NCI-H2029 (cell line): ENCODE measurements at places on chromosomes 1 and 21.

DNA sequence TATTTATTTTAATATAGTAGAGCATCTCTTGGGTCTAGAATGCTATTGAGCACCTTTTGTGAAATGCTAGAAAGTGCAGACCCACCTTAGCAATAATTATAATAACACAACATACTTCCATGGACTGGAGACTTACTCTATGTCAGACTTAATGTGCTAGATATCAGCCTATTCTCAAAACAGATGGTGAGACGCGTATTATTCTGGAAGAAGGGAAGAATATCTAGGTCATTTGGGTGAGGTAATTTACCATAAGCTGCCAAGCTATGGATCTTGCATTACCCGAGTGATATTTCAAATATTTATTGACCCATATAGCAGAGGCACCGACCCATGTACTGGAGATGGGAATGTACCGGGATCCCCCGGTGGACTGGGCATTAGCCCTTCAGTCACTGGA is 20.6 kb upstream of the IFNLR1 start:
- no peak for DNase-seq

DNA sequence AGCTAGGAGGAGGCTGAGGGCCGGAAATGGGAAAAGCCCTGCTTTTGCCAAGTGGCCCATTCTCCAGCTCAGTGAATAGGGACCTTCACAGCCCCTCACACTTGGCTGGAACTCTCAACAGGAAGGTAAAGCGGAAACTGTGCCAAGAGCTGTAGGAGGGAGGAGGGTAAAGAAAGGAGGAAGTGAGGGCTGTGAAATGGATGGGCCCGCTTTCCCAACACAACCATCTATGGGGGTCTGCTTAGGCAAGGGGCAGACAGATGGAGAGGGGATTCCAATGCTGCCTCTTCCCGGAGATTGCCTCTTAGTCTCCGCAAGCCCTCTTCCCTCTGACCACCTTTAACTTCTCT is 5.2 kb downstream of the INKA2 start:
- DNase-seq = no peak

DNA sequence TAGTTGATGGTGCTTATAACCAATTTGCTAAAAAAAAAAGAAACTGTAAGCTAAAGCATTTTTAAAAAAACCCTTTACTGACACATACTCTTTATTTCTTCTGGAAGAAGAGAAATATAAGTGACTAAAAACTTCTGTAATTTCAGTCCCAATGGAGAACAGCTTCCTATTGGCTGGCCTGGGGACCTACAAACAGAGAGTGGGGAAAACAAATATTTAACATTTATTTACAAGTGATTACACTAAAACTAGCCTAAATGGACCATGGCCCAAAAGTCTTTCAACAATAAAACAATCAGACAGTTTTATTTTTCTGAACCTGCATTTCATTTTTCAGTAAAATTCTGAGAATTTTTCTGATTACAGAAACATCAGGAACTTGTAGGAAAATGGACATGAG is 15.2 kb downstream of the TARBP1 start:
- DNase-seq = no peak

DNA sequence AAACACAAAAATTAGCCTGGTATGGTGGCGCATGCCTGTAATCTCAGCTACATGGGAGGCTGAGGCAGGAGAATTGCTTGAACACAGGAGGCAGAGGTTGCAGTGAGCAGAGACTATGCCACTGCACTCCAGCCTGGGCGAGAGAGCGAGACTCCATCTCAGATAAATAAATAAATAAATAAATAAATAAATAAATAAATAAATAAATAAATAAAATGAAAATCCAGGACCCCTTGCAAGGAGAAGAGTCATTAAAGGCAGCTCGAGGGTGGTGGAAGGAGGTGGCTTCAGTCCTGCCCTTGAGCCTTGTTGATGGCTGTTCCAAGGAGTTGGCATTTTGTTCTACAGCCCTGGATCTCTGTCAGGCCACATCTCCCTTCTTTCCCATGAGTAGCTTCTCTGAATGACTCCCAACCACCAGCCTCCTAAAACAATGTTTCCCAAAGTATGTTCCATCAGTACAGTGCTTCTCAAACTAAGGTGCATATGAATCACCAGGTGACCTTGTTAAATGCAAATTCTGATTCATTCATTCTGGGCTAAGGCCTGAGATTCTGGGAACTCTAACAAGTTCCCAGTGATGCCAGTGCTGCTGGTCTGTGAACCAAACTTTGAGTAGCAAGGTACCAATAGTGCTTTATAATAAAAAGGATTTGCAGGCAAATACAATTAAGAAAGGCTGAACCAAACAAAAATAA is 99.0 kb downstream of the KCNN3 start:
- DNase-seq = no peak

DNA sequence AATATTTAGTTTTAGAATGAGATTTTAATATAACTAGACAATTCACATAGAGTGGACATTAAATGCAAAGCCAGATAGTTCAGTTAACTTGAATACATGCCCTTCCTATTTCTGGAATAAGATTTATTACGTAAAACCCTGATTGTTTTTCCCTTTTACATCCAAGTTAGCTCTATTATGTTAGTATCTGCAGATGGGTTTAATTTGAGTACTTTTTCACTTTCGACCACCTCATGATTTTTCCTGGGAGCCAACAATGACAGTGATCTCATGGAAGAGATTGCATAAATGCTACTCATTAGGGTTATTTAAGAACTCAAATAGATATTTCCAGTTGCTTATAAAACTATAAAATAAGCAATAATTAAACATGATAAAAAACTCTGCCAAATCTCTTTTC is 199.4 kb upstream of the PTGFR start:
- no peak for DNase-seq
